ENCODE measurements at places on chromosomes 1 and 21.

GRCh38 chr1:210234329-210234757 is 1.7 kb downstream of the SERTAD4 start:
- no peak for DNase-seq

GRCh38 chr1:200217703-200218102 is 190.2 kb downstream of the NR5A2 start:
- no peak for DNase-seq

GRCh38 chr1:238018214-238018613 is 127.5 kb upstream of the ZP4 start:
- DNase-seq: no peak

DNA sequence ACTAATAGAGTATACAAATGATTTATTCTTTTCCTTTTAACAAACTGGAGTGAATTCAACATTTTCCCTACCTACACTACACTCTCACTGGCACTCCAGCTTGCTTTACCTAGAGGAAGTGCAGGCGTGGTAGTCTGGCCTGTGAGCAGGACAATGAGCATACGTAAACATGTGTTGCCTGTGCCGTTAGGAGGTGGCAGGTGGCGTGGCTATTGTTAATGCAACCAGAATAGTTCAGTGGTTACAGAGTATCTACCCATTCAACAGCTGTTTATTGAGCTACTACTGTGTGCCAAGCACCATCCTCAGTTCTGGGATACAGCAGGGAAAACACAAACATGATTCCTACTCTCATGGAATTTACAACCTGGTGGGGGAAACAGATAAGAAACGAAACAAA is 299.7 kb upstream of the KAZN start:
- DNase-seq: no peak

DNA sequence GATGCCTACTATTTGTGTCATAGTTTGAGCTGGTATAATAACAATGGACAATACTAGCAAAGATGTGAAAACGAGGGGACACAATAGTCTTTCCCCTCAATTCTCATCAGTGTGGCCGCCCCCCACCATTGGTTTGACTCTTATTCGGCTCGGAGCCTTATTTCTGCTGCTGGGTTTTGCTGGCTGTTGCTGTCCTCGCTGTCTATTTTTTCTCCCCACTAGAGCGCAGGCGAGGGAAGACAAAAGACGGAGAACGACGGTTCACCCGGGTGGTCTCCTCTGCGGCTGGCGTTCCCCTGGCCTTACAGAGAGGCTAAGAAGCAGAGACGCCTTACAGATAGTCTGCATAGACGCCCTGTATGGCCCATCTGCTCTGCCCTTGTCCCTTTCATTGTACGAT is 19.4 kb downstream of the CLIC6 start:
- no peak for DNase-seq
